Fibroblast of mammary gland (primary cell): ENCODE measurements at places on chromosomes 11 and 22.

DNA sequence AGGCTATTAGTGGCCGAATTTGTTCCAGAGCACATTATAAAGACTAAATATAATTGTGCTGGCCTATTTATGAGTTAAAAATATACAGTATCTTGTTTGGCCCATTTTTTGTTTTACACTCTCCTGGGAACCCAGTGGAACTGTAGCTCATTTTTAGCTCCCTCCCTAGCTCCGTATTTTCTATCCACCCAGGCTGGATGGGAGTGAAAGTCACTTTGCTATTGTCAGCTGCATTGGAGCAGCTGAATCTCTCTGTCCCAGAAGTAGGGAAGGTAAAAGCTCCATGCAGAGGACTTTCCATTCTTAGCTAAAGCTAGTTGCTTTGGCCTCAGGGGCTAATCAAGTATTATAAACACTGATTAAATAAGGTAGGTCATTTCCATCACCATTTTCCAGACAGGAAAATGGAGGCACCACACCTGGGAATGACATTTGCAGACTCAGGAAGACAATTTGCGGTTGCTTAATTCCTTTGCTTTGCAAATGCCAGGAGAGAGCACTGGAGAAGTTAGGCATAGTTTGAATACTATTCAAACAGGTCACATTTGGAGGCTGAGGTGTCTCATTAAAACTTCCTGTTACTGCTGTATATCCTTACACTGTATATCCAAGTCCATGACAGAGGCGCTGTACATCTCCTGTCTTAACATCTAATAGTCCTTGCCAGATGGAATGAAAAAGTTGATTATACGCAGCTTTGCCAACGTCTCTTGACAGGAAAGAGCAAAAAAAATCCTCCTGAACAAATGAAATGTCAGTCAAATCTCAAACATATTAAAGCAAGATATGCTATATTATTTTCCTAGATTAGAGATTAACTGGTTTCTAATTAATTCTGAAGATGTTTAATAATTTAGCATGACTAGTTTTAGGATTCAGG, 338.1 kb upstream of the KIRREL3 start:
- DNase-seq: no peak

- peak; percentile 87 for DNase-seq
Measured at GRCh38 chr11:14179116-14179820, 179.7 kb downstream of the RRAS2 start.

DNA sequence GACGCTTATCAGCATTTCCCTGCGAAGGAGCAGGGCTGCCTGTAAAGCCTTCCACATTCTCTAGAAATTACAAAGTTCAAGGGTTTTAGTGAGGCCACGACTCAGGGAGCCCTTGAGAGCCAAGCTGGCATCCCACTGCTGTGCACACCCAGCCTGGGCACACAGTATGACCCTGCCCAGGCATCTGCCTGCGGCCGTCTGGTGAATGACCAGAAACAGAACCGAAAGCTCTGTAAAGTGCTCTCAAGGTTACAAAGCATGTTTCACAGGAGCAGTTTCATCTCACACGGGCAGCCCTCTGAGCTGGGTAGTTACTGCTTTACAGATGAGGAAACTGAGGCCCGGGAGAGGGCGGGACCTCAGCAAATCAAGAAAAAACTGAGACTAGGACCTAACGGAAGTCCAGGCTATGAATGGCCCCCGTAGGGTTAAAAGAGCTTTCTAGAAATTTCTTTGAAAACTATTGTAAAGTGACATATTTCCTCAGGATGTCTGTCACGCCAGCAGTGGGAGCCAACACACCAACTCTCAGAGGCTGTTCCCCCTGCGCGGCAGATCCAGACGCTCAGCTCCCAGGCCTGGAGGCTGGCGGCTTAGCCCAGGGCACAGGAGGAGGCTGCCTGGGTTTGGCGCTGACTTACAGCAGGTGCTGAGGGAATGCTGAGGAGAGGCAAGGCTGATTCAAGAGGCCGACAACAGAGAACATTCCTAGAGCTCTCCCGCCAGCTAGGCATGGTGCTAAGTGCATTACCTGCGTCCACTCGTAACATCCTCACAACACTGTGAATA, 7.7 kb upstream of the TCF20 start:
- DNase-seq: no peak

DNA sequence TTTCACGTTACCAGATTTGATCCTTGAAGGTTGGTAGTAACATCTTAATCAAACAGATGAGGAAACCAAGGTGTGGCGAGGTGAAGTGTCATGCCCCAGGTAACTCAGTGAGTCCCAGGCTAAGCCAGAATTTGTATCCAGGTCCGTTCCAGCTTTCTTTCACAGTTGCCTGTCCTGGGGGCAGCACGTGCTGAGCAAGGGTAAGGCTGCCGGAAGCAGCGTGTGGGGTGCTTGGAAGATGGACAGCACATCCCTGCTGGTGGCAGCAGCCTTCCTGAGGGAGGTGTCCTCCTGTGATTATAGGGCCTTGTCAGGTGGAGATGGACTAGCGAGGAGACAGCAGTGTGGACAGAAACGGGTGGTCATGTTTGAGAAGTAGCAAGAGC, 50.9 kb downstream of the TRIOBP start:
- DNase-seq: no peak

GRCh38 chr11:84648471-84648870, 978.7 kb downstream of the DLG2 start:
- no peak for DNase-seq
